Activated T-helper 1 cell treated with anti-CD3 and anti-CD28 coated beads, Interleukin-12 subunit alpha, Interleukin-12 subunit beta, Interleukin-2, Interleukin-4 antibody, amounts not matched to agents 30 ng/mL and 10 ng/mL and 1 ng/mL, durations not matched to agents 14 hours and 24 hours and 36 hours (primary cell): ENCODE measurements at places on chromosomes 12 and 14. TPM values are rescaled to one million over a fixed set of nuclear protein-coding genes. Genes with fewer than 3 reads are reported as not detected.
A peak's percentile ranks its signal among the peaks of the same experiment; 100 is the strongest.

The COX8C gene
- not detected in 2 replicates for total RNA-seq

The PLEK2 gene
- 0.57 and 1.5 TPM in 2 replicates for total RNA-seq

The ADCY4 gene
- total RNA-seq = 0.93 and 1.5 TPM in 2 replicates

The RASSF9 gene
- not detected in 2 replicates for total RNA-seq

DNA sequence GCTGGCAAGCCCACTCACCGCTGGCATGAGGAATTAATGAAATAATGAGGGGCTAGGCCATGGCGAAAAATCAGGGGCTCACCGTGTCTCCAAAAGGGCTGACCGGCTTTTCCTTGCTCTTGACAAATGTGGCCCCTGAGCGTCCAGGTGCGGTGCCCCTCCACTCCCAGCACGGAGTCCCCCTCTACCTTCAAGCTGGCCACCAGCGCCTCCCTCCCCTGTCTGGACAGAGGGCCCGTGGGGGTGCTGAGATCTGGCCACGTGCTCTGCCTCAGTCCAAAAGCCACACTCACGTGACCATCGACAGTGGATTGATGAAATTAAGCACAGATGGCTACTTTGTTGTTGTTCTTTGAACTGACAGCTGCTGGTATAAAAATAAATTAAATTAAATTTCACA is 78.8 kb upstream of the BCL11B start:
- no peak for DNase-seq

- DNase-seq = no peak
These were observed 23.4 kb downstream of the PLEKHG3 start for GRCh38 chr14:64727551-64728071.

DNA sequence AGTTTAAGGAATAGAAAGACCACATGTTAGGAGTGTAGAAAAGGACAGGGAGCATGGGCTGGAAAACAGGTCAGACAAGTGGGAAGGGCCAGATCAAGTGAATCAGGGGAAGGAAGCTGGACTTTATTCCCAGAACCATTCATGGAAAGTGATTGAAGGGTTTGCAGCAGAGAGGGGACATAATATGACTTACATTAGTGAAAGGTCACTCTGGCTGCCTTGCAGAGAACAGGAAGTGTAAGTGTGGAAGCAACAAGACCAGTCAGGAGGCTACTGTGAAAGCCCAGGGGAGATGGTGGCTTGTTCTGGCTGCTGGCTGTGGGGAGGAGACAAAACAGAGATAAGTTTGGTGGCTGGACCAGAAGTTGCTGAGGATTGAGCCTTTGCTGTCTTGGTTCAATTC is 69.1 kb downstream of the VCPKMT start:
- DNase-seq = no peak

DNA sequence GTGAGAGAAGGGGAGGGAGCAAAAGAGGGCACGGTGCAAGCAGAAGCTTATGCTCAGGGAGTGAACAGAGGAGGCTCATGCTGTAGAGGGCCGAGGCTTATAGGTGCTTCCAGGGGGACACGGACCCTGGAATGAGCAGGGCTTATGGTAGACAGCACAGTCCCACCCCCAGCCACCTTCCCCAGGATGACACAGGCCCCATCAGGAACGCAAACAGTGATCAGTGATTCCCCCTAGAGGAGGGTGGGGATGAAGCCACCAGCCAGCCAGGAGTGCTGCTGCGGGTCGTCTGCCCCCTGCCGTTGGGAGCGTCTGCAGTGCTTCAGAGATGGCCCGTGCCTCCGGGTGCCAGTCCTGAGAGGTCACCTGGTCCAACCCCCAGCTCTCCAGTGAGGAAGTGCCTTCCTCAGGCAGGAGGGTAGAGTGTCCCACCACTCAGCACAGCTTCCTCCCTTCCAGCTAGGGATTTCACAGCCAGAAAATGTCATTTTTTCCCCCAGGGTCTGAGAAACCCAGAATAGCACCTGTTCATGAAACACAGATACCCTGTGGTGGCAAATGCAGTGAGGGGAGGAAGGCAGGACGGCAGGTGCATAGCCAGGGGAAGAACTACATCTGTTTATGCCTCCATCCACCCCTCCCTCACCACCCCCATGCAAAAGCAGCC is 60.7 kb downstream of the SLC6A12 start:
- peak; percentile 19 for DNase-seq

DNA sequence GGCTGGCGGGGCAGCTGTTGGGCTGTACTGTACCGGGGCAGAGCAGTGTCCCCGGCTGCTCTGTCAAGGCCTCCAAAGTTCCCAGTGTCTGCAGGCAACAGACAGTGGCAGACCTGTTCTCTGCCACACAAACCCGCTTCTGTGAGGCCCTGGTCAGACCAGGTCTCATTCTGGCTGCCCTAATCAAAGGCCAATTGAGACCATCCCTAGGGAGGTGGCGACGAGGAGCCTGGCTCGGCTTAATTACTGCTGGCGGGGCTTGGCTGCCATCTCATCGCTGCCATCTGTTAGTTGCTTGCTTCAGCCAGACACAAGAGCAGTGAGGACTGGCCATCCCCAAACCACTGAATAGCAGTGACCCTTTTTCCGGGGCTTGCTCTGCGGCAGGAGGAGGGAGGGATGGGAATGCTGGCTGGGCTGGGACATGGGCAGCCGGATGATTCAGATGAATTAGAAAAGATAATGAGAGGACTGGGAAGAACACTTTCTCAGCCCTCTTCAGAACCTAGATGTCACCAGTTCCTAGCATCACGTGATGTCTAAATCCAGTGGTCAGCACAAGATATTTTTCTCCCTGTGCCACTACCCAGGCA is 24.5 kb downstream of the ERG28 start:
- no peak for DNase-seq

- DNase-seq = peak; percentile 45
These were observed 185.6 kb upstream of the ARID2 start for GRCh38 chr12:45543887-45544286.

GRCh38 chr14:64696355-64696857 is 7.8 kb upstream of the PLEKHG3 start:
- no peak for DNase-seq

DNA sequence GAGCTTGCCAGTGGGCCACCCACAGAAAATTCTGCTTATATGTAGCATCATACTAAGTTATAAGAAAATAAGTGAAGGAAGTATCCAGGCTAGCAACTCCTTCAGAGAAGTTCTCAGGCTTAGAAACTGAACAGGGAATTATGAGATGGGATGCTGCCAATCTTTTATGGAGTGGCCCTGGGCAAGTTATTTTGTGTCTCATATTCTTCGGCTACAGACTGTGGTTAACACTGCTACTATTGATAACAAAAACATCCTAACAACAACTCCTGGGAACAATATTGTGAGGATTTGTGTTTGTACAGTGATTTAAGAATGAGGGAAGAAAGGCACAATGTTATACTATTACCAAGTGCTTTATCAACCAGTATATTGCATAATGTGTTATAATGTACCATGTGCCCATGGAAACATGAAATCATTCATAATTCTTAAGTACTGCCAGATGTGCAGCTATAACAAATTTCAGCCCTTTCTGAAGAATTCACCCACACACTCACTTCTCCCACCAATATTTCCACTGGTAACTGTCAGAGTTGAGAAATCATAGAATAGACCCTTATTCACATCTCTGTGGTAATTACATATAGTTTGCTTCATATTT is 113.3 kb upstream of the SOX5 start:
- no peak for DNase-seq
